ENCODE measurements at places on chromosomes 11 and 22.

DNA sequence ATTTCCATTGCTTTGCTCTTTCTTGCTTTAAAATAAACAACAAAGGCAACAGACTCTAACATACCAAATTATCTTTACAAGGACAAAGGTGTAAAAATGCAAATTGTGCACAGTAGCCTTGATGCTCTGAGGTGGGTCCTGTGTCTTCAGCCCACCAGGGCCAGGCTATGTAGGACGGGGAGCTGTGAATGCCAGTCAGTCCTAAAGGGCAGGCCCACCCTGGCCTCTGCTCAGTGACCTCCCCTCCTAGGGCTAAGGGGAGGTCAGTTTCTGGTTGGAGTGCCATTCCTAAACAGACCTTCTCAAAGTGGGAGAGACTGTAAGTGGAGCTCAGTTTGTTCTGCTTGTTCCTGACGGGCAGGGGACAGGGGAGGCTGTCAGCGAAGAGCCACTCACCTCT, 78.0 kb upstream of the SUSD2 start:
- no peak for DNase-seq

- DNase-seq, result no peak
Measured at GRCh38 chr11:5285703-5286340, 15.9 kb downstream of the OR51B4 start.

DNA sequence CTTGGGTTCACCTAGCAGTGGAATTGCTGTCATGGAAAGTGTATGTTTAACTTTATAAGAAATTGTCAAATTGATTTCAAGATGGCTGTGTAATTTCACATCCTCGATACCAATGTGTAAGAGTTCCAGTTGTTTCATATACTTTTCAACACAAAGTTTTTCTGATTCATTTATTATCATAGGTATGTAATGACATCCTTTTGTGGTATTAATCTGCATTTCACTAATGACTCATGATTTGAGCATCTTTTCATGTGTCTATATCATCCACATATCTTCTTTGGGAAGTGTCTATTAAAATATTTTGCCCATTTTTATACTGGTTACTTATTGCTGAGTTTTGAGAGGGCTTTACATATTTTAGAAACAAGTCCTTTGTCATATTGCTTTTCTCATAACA, 17.0 kb upstream of the GLYATL1B start:
- DNase-seq, result no peak

- DNase-seq, result no peak
Measured at GRCh38 chr11:36628765-36629244, 30.8 kb upstream of the RAG2 start.

- no peak for DNase-seq
Measured at GRCh38 chr11:113570906-113571305, 95.7 kb upstream of the DRD2 start.

DNA sequence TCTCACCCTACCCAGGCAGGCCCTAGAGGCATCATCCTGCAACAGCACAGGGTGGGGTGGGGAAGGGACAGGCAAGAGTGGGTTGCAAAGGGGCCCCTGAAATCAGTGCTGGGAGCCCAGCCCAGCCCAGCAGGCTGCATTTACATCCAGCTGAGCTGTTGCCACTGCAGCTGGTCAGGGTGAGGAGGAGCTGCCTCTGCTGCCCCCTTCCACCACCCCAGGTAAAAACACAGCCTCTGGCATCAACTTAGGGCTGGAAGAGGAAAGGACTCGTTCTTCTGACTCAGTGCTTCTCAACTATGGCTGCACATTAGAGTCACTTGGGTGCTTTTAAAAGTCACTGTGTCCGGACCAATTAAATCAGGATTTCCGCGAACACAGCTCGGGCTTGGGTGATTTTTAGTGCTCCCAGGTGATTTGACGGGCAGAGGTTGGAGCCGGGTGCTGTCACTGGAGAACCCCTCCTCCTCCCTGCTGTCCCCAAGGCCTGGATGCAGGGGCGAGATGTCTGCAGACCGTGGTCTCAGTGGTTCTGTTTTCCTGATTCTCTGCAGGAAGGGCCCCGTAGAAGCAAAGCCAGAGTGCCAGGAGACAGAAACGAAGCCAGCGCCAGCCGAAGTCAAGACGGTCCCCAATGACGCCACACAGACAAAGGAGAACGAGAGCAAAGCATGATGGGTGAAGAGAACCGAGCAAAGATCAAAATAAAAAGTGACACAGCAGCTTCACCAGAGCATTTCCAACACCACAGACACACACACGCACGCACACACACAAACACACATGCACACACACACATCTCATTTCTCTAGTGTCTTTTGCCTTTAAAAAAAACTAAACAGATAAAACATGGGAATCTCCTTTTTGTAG, 39.4 kb upstream of the TTC12 start:
- DNase-seq, result no peak

DNA sequence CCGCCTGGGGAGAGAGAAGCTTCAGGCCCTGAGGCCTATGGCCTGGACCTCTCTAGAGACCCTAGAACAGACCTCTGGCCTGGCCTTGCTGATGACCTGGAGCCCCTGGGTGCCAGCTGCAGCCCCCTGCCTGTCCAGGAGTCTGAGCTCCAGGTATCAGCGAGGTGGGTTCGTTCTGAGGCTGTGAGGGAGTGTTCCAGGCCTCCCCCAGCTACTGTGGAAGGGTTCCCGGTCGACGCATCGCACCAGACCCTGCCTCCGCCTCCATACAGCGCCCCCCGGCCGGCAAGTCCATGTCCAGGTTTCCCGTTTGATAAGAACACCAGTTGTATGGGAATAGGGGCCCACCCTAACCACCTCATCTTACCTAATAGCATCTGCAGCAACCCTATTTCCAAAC, 111.1 kb downstream of the KCNQ1 start:
- no peak for DNase-seq

DNA sequence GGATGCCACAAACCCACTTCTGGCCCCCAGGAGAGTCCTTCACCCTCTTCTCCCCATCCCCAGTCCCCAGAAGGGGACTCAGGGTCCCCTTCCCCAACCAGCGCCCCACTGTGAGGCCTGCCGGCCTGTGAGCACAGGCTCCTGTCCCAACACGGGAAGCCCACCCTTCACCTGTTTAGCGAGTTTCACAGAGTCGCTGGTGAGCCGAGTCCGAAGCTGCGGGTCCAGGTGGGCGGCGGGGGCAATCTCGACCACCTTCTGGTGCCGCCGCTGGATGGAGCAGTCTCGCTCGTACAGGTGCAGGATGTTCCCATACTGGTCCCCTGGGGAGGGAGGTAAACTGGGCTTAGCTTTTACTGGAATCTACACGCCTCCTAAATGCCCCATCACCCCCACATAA, 13.3 kb downstream of the LRFN4 start:
- no peak for DNase-seq

GRCh38 chr11:30016588-30017363, at the start of gene KCNA4:
KCNA4 (minus strand) TSS chr11:30017030; CDS start chr11:30012678, 4,352 bp downstream.
- DNase-seq, result no peak

- no peak for DNase-seq
Measured at GRCh38 chr11:98630736-98631135, 390.0 kb upstream of the CNTN5 start.

- peak; percentile 52 for DNase-seq
Measured at GRCh38 chr11:128472128-128473089, 114.9 kb downstream of the ETS1 start.

- no peak for DNase-seq
Measured at GRCh38 chr11:83823461-83824025, 537.4 kb upstream of the CCDC90B start.

- DNase-seq, result no peak
Measured at GRCh38 chr22:46829941-46830715, 67.7 kb downstream of the TBC1D22A start.

- no peak for DNase-seq
Measured at GRCh38 chr11:120354068-120354467, 17.9 kb downstream of the ARHGEF12 start.

GRCh38 chr11:110985547-110985946, 260.0 kb upstream of the POU2AF2 start:
- no peak for DNase-seq

- DNase-seq, result no peak
Measured at GRCh38 chr22:37054056-37054395, 2.5 kb downstream of the KCTD17 start.

- DNase-seq, result no peak
Measured at GRCh38 chr11:47572715-47573255, 6.0 kb downstream of the KBTBD4 start.

GRCh38 chr11:93054881-93055280, 85.4 kb downstream of the MTNR1B start:
- no peak for DNase-seq

DNA sequence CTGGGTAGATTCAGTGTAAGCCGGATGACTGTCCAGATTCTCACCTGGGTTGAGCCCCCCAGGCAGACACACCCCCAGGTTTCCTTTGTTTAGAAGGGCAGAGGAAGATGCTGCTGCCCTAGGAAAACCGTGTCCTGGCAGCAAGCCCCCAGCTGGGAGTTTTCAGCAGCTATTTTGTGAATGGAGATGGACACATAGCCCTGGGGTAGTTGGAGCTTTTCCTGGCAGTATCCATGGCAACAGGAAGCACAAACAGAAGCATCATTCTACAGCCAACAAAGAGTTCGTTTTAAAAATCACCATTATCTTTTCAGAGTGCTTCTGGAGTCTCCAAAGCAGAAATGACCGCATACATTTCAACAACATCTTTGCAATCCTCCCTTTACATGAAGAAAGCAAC, 245.5 kb downstream of the BRD1 start:
- no peak for DNase-seq

- no peak for DNase-seq
Measured at GRCh38 chr11:110379261-110379660, 50.5 kb upstream of the FDX1 start.

- DNase-seq, result no peak
Measured at GRCh38 chr11:117809236-117810055, 12.4 kb upstream of the DSCAML1 start.

GRCh38 chr22:38461057-38461413, 6.0 kb upstream of the KCNJ4 start:
- no peak for DNase-seq

DNA sequence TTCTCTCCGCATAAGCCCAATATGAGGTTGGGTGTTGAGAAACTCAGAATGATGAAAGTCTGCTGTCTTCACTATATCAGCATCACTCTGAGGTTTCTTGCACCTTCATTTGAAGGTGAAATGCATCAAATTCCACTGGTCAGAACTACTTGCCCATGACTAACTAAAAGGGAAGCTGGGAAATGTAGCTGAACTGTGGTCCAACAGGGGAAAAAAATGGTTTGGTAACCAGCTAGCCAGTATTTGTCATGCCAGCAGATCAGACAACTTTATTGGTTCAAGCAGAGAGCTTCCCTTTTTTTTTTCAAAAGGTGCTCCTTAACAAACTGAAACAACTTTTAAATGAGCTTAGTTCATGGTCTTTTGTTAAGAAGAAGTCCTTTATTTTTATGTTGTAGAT, 14.2 kb upstream of the PIK3C2A start:
- DNase-seq, result no peak

- DNase-seq, result no peak
Measured at GRCh38 chr11:106714199-106714598, 304.1 kb downstream of the GUCY1A2 start.

GRCh38 chr22:23251445-23252093, 71.3 kb downstream of the BCR start:
- DNase-seq, result no peak

- DNase-seq, result no peak
Measured at GRCh38 chr11:35525501-35526175, at the start of gene PAMR1. PAMR1 (minus strand) TSS chr11:35525616; CDS start chr11:35525585, 31 bp downstream.

DNA sequence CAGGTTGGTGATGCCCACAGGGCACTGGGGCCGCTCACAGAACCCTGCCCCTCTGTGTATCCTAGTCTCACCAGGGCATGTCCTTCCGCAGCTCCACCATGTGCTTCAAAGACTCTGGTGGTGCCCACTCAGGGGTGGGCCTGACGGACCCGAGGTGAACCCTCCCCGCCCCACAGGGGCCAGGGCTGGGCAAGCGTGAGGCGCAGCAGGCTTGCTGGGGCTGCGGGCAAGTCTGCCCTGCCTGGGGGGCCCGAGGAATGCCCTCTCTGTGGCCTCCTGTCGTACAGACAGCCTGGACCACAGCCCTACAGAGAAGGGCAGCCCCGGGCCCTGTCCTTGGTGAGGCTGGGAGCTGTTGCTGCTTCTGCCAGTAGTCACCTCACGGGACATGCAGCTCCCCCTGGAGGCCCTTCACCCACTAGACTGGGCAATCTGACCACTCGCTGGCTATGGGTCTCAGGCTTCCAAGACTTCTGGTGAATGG, 40.2 kb downstream of the TBX1 start:
- no peak for DNase-seq

- DNase-seq, result no peak
Measured at GRCh38 chr11:47998733-47999359, 18.5 kb downstream of the PTPRJ start.

GRCh38 chr11:92663539-92663938, 305.9 kb upstream of the MTNR1B start:
- no peak for DNase-seq

- DNase-seq, result no peak
Measured at GRCh38 chr22:39893526-39893925, at the start of gene ENTHD1. ENTHD1 (minus strand) TSS chr22:39893760; CDS start chr22:39887748, 6,012 bp downstream.

DNA sequence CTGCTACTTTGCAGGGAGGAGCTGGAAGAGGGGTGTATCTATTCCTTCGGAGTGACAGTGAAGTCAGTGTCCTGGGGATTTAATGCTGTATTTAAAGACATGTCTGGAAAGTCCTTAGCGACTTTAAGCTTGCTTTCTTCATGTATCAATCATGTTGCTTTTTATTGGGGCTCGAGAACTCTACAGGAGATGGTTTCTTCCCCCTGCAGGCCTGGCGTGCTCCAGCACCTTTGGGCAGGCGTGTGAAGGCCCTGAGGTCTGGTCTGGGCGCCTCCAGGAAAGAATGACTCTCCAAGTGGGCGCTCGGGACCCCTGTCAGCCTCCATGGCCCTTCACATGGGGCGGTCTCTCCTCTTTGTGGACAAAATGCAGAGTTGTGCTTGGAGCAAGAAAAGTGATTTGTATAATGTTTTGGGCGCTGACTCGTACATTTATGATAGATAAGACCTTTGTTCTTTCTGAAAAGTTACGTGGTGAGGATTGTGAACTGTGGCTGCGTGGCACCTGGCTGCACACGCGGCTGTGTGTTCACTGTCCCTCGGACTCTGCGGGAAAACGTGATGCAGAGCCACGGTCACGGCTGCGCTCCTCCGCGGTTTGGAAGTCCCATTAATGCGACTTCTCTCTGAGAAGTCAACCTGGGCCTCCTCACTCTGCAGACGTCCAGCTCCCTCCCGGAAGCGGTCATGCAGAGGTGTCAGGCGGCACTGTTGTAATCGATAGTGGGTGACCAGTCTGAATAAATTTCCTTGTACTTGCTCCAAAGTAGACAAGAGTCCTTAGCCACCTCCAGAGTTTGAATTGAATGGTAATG, 282.5 kb downstream of the TBC1D22A start:
- DNase-seq, result no peak

- no peak for DNase-seq
Measured at GRCh38 chr11:86152901-86153300, 84.0 kb upstream of the PICALM start.

DNA sequence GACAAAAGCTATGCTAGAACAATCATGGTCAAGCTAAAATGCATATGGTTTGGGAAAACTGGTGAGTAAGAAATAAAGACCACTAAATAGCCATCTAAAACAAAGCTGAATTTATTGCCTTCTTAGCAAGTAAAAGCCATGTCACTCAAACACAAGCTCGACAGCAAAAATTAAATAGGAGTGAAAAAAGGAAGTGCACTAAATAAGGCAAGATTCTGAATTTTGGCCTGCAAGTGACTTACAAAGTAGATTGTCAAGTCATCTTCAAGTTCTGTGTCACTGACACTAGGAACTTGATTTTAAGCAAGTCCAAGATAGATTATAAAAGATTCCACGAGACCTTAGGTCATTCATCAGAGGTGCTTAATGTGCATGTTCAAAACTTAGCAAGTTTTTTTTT, 27.4 kb downstream of the TUG1 start:
- DNase-seq, result no peak

- DNase-seq, result no peak
Measured at GRCh38 chr11:128469220-128469619, 118.1 kb downstream of the ETS1 start.

All from activated CD8-positive, alpha-beta memory T cell treated with anti-CD3 and anti-CD28 coated beads for 4 hours (primary cell).